ENCODE measurements at places on chromosomes 12 and 14.

DNA sequence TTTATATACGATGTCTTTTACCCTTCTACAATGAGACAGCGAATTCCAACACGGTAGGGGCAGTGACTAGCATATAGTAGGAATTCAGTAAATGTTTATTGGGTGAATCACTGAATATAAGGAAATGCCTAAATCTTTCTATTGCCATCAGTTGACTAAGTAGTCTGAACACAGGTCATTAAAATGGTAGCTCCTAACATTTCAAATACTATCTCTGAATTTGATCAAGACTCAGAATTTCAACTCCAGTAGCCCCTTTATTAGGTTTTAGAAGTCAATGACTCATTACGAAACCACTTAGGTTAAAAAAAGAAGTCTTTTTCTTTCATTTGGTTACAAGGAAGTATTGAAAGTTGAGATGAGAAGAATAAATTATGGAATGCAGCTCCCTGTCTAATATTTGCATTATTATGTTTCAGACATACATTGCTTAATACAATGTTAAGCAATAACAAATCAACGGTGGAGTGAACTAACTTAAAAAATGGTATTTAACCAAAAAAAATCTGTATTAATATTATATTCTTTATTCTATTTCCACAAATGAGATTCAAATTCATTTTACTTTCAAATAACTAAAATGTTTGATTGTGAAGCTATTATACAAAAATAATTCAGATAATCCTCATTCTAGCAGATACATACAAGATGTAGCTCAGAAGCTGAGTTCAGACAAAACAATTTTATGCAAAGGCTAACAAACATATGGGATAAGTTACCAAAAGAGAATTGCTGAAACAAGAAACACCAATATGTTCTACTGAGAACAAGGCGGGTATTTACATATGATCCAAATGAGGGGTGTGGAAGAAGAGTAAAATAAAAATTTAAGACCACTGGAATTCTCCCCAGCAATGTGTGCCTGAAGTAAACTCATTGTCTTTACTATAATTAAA is 302.7 kb downstream of the CEP128 start:
- no peak for DNase-seq

DNA sequence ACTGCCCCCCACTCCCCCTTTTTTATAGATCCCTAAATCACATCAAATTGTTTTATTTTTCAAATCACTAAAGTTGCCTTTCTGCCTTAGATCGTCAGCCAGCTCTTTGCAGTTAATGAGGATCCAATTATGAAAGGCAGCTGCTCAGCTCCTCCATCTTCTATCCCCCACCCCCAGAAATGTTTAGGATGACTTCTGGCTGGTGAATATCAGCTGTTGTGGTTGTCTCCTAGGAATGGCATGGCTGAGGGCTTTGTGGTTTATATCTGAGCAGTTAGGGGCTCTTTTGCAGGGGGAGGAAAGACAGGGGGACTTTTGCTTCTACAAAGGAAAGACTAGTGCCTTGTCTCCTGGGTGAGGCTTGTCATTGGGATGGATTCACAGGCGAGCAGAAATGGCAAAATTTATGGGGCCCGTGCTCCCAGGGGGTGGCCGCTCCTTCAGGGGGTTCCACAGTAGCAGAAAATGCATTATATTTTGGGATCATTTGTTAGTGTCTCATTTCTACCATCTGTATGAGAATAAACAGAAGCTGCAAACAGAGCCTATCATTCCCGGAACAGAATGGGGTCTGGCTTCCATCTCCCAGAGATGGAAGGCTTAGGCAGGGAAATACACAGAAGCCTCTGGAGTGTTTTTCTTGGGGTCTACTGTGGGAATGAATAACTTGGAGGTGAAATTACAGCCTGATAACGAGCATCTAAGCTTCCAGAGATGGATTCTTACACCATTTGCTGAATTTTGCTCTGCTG is 6.5 kb downstream of the JDP2 start:
- no peak for DNase-seq

DNA sequence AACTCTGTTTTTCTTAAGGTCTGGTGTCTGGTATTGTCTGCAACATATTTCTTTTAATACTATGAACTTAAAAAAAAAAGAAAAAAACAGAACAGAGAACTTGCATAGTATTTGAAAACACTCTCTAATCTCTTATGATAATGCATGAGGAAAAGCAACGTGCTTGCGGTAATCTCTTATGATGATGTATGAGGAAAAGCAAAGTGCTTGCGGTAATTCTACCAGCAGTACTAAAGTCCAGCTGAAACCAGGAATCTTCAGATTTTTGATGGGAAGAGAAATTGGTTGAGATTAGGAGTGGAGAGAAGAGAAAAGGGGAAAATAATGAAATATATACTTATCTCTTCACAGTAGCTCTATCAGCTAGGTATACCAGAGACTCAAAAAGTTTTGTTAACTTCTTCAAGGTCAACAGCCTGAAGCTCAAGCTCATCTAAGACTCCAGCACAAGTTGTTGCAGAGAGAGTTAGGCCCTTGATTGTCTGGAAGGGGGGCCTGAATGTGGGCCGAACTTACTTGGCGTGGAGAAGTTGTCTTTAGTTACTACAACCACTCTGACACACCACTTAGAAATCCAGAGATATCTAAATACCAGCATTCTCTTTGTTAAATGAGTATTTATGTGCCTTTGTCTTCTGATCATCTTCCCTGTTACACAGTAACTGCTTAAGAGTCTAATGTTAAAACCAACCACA is 240.4 kb downstream of the PRKD1 start:
- no peak for DNase-seq

- no peak for DNase-seq
Observed at GRCh38 chr14:57991353-57991752, 125.5 kb upstream of the SLC35F4 start.

DNA sequence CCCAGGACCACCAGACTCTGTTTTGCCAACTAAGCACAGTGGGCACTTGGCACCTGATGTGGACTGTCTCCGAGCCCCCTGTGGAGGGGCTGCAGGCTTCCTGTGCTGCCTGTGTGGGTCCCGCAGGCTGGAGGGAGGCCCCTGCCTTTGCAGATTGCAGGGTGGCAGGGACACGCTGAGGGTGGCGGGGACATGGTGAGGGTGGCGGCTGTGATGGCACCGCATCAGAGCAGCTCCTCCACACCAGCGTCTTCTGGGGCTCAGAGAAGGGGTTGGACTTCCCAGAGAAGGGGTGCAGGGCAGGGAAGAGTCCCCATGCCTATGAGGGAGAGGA is 8.1 kb downstream of the ZFYVE21 start:
- DNase-seq = no peak

GRCh38 chr12:131473261-131473660 is 237.6 kb upstream of the SFSWAP start:
- no peak for DNase-seq

DNA sequence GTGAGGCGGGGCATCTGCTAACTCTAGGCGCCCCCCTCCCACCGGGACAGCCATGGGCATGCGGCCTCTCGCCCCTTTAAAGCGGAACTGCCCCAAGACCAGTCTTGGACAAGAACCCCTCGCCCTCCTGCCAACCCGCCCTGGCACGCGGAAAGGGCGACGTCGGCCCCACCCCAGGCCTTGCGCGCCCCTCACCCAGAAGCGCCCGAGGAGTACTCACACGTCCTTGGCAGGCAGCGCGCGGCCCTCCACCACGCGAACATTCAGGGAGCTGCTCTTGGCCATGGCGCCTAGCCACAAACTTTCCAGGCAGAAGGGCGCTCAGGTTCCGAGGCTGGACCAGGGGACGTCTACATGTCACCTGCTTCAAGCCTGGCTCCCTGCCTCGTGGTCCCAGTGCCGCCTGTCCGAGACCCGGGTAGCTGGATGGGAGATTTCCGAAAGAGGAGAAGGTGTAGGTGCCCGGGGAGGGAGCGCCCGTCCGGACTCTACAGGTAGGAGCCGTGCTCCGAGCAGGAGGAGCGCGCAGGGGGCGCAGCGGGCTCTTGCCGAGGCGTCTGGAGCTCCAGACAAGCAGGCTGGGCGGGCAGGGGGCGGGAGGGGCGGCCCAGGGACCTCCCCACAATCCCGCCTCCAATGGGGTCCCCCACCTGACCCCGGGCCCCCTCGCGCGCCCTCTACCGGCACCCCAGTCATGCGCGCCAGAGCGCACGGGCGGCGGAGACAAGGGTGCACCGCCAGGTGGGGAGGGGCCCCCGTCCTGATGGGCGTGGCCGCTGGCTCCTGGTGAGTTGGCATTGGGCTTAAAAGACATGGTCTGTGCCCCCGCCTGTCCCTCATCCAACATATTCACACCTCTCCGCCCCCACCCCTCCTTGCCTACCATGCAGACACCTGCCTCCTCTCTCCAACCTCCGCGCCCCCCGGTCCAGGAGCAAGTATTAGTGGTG is at the start of gene RASAL1:
RASAL1 (minus strand) TSS at position 584 of the 950 bp plus-strand sequence; CDS start at position 285, 299 bp downstream.
- DNase-seq = peak; percentile 93

All from T47D (cell line).